ENCODE measurements at places on chromosomes 11 and 22. TPM values are rescaled to one million over a fixed set of nuclear protein-coding genes. Genes with fewer than 3 reads are reported as not detected.
A peak's percentile ranks its signal among the peaks of the same experiment; 100 is the strongest.

DNA sequence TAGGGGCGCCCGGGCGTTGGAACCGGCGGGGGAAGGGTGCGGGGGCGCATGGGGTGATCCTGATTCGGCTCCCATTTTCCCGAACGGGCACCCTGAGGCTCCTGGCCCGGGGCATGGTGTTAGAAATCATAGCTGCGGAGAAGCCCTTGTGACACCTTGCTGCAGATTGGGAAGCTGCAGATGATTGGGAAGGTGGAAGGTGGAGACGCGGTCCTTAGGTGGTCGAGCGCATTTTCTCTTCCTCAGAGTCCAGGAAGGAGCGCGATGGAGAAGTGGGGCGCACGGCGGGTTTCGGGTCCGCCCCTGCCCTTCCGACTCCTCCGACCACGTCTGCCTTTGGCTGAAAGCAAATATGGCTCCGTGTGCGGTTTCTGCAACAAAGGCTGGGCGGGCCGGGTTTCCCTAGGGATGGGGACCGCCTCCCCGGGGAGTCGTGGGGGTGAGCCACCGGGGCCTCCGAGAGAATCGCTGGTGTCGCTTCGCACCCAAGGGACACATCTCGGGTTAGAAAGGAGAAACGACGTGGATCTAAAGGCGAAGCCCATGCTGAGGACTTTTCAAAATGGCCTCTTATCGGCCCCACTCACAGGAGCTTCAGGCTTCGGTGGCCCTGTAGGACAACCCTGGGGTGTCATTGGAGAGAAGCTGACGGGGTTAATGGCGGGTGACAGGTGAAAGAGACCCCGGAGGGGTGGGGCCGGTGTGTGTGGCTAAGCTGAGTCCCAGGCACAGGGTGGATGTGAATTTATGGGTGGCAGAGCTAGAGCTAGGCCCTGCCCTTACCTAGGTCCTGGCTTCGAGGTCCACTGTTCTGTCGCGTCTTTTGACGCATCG is 707 bp upstream of the FTH1 start:
- peak; percentile 29 for DNase-seq

DNA sequence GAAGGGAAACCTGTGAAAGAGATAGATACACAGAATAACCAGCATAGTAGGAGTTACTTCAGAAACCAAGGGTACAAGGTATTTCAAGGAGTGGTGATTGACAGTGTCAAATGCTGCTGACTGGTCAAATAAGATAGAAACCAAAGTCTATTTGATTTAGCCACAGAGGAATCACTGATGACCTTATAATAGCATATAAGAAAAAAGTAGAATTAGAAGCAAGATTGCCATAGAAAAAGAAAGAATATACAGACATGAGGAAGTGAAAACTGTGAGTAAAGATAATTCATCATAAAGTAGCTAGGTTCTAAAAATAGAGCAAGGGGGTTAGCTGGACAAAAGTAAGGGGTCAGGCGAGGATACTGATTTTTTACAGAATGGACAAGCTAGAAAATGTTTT is 14.2 kb downstream of the ZBTB44 start:
- DNase-seq = no peak

- DNase-seq = no peak
Measured at GRCh38 chr11:130115218-130115617, 44.4 kb upstream of the ST14 start.

GRCh38 chr22:47083379-47083986 is 321.0 kb downstream of the TBC1D22A start:
- no peak for DNase-seq

DNA sequence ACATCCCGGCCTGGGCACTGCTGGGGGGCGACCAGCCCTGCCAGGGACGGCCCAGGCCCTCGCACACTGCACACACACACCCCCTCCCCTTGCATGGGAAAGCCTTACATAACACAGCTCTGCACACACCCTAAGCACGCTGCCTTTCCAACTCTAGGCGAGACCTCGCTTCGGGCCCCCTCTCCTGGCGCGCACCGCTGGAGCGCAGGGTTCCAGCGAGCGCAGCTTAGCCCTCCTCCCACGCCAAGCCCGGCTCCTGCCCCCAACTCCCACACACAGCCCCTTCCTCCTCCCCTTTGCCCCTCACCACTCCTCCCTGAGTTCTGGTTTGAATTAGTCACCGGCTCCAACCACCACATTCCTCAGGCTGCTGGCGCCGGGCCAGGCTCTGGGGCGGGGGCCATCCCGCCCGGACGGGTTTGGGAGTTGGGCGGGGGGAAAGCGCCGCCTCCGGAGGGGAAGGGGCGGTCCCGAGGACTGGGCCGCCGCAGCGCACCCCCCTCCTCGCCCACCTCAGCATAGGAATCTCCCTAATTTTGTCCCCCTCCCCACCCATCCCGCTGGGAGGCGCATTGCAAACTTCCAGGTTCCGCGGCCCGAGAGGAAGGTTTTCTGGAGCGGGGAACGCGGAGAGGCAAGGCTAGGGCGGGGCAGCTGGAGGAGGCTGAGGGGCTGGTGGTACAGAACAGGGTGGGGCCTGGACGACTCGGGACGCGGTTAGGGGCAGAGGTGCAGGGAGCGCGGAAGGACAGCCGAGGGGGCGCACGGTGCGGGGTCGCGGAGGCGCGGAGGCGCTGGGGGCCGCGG is 966 bp downstream of the AHNAK start:
- peak; percentile 47 for DNase-seq

DNA sequence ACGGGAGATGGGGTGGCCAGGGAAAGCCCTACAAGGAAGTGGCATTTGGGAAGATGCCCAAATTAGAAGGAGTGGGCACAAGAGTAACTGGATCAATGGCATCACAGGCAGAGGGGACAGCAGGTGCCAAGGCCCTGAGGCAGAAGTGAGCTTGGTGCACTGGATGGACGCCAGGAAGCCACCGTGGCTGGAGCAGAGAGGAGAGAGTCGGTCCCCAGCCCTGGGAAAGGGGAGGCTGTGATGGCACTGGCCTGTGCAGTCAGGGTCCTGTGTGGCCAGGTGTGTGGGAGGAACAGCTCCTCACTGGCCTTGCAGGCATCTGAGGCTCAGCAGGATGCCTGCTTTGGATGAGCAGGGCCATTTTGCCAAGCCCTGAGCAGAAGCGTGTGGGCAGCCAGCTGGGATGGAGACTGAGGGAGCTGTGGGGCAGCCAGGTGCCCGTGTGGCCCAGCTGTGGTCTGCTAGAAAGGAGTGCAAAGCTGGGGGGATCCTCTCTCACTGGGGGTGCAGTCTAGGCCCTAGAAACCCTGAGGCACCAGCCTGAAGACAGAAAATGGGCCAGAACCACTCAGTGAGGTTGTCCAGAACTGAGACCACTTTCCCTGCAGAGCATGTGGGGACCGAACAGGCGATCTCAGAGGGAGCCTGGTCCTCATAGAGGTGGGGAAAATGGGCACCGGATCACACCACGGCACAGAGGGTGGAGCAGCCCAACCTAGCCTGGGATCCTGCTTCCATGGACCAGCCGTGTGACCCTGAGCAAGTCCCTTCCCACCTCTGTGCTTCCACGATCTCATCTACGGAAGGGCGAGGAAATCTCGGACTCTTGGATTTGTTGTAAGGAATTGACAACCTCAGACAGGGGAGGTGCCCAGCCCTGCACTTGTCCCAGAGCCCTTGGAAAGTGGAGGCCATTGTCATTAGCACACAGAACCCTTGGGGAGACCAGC is 78.6 kb upstream of the RTL6 start:
- DNase-seq = no peak

GRCh38 chr22:30371981-30372380 is 15.2 kb downstream of the CCDC157 start:
- DNase-seq = no peak

GRCh38 chr11:59877784-59878183 is 798 bp upstream of the OOSP3 start:
- DNase-seq = no peak

GRCh38 chr11:78156127-78156844 is 16.9 kb upstream of the ALG8 start:
- peak; percentile 32 for DNase-seq

- no peak for DNase-seq
Measured at GRCh38 chr11:13880634-13881033, 81.9 kb upstream of the SPON1 start.

DNA sequence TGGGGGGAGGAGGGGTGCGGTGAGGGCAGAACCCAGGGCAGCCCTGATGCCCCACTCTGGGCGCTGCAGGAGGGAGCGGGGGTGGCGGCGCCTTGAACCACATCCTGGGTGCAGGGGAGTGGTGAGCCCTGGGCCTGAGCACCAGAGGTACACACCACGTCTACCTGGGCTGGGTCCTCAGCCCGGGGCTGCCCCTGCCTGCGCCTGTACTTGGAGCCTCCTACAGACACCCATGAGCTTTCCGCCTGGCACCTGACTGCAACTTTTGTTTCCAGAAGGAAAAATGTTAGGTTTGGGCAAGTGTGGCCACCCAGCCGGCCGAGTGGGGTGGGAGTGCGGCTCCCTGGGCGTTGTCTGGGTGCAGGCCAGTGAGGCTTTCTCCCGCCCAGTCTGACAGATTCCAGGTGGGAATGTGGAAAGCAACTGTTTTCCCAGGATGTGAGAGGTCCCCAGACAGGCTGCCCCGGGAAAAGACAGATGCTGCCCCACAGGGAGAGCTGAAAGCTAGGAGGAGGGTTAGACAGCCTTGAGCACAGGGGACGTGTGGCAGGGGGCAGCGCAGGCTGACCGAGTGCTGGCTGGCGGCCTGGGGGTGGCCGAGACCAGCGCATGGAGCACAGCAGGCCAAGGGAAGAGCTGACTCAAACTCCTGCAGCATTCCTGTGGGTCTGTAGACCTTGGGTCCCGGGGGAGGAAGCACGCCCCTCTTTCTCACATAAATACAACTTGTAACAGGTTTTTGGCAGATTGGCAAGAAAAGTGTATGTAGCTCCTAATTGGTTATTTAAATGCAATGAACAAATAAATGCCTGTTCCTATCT is 44.1 kb downstream of the GNB1L start:
- no peak for DNase-seq

GRCh38 chr11:7520981-7521487 is 7.2 kb downstream of the PPFIBP2 start:
- DNase-seq = no peak

- no peak for DNase-seq
Measured at GRCh38 chr11:96265220-96265737, 77.7 kb downstream of the MAML2 start.

DNA sequence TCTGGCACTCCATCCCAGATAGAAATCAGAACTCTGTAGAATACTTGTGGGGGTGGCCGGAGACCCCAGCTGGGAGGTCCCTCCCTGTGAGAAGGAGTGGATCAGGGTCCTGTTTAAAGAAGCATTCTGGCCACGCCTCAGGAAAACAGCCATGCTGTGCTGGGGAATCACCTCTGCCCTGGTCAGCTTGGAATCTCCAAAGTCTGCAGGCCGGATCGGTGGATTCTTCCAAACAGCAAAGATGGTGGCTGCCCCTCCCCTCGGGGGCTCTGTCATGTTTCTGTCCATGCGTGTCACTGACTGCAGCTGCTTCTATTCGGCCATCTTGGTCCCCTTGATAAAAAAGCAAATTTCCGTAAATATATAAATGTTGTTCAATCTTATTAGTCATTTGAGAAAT is 365.9 kb downstream of the JRKL start:
- DNase-seq = no peak

- no peak for DNase-seq
Measured at GRCh38 chr11:118234833-118235232, 10.0 kb upstream of the JAML start.

DNA sequence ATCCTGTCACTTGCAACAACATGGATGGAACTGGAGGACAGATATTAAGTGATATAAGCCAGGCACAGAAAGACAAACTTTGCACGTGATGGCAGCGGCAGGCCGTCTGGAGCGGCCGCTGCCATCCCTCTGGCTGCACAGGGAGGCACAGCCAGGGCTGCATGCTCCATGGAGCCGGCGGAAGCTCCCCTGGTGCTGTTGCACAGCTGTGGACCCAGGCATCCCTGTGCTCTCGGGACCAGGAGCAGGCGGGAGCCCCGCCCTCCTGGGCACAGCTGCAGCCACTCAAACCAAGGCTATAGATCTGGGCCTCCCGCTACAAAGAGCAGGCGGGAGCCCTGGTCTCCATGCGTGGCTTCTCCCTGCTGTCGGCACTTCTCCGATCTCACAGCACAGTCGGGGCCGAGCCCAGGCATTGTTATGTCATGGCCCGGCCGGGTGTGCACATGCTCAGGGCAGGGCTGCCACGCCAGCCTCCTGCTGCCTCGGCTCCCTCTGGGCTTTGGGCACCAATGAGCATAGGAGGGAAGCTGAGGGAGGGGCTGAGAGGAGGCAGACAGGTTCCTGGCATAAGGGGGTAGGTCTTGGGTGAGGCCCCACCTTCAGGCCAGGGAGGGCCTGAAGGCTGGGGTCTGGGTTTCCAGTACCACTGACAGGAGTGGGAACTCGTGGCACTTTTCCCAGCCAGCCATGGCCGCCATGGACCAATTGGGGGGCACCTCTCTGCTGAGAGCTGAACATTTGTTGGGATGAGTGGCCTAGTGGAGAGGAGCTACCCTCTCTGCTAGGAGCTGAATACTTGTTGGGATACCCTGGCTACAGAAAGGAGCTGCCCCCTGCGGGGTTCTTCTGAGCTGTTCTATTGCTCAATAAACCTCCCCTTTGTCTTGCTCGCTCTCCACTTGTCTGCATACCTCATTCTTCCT is 16.7 kb downstream of the RRP8 start:
- DNase-seq = no peak

- no peak for DNase-seq
Measured at GRCh38 chr11:110373051-110373702, 56.6 kb upstream of the FDX1 start.

DNA sequence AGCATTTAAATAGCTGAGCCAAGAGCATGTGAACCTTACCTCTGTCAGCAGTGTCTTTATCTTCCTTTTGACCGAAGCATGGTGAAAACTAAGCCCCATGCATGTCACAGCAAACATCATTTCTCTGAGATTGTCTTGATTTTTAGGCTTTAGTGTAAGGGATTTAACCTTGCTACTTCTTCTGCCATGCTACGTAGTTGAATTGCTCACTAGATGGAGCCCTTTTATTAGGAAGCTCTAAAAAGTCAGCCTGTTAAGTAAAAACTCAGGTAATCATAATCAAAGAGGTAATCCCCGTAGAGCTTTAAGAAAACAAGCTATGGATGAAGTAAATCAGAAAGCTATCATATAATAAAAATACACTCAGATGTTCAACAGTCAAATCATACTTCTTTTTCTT is 149.5 kb downstream of the PGR start:
- DNase-seq = no peak

DNA sequence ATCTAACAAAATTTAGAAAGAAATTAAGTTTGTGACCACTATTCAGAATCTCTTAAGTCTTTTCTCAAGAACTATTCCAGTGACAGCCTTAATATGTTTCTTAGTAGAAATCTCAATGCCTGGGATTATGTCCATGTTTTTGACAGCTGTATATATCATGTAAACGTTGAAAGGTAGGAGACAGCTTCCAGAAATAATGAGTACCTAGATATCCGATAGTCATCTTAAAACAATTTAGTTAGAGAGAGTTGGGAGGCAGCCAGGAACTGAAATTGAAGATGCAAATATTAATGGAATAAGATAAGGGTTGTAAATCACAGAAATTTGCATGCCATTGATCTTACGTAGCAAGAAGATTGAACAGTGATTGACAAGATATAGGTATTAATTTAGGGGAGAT is 955.2 kb downstream of the JRKL start:
- DNase-seq = no peak

OR51E2 gene
- not detected for total RNA-seq

TMPRSS13 gene
- 5.7 TPM for total RNA-seq

APOBEC3F gene
- 25.3 TPM for total RNA-seq

SH3BP1 gene
- 25.4 TPM for total RNA-seq

POU2AF2 gene
- total RNA-seq = not detected

MMP7 gene
- total RNA-seq = not detected

Data from progenitor cell of endocrine pancreas (in vitro differentiated cells).